Right hindlimb (tissue), 1 donor: ENCODE measurements at places on chromosomes 2 and 18.

GRCh38 chr2:11863103-11863502 lies 116.7 kb downstream of the LPIN1 start:
- DNase-seq: no peak

DNA sequence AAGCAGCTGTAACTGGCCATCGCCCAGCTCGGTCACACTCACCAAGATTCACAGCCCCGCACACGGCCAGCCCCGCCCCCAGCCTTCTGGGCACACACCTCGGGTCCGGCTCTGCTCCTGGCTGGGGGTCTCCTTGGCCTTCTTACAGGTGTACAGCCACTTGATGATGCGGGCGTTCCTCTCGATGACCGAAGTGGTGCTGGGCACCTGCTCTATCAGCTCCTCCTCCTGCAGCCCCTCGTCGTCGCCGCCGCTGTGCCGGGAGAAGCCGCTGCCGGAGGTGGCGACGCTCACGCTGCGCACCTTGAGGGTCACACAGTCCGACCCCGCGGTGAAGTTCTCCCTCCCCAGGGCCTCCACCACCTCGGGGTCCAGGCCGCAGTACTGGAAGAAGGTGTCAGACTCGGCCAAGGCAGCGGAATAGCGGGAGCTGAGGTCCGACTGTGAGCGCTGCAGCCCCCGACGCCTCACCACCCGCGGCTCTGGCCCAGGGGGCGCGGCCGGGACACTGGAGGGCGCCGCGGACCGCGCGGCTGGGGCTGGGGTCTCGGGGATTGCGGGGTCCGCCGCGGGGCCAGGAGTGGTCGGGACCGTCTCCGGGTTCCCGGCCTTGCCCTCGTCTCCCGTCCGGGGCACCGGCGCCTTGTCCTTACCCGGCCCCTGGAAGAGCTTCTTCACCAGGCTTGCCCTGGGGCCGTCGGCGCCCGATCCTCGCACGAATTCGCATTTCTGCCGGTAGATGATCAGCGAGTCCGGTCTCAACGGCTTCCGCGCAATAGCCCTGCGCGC lies 769 bp downstream of the FAM110C start:
- DNase-seq: no peak

GRCh38 chr18:10928772-10929373 lies 220.5 kb downstream of the PIEZO2 start:
- DNase-seq: peak; percentile 74

DNA sequence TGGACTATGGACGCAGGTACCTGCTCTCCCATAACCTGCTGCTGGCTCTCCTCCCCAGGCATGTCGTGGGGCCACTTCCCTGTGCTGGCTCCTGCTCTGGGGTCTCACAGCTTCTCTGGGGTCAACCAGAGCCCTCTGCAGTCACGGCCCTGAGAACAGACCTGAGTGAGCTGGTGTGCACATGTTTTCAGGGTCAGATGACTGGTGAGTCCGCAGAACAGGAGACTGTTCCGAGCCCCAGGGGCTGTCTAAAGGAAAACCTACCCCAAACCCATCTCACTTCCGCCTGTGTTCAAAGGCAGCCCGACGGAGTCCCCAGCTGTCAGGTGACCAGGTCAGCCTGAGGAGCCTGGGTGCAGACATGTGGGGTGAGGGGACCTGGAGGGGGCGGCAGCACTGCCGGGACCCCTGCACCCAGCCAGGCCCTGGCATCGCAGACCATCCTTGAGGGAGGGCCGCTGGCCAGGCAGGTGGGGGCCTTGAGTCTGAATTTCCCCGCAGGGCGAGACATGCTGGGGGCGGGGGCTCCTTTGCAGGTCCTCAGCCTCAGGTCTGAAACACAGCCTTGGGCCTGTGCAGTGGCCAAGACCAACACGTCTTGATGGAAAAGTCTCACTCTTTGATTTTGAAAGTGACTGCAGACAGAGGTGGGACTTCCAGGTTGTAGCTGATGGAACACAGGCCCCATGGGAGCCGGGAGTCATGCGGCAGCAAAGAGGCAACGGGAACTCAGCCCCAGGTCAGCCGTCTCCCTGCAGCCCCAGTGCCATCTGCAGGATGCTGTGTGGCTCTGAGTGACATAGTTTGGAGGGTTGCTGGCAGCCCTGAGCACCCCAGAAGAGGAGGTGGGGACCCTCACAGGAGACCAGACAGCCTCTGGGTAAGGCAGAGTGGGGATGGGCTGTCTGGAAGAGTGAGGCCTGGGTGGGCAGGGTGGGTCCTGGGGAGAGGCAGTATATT lies 65.3 kb downstream of the TWIST2 start:
- peak; percentile 14 for DNase-seq

DNA sequence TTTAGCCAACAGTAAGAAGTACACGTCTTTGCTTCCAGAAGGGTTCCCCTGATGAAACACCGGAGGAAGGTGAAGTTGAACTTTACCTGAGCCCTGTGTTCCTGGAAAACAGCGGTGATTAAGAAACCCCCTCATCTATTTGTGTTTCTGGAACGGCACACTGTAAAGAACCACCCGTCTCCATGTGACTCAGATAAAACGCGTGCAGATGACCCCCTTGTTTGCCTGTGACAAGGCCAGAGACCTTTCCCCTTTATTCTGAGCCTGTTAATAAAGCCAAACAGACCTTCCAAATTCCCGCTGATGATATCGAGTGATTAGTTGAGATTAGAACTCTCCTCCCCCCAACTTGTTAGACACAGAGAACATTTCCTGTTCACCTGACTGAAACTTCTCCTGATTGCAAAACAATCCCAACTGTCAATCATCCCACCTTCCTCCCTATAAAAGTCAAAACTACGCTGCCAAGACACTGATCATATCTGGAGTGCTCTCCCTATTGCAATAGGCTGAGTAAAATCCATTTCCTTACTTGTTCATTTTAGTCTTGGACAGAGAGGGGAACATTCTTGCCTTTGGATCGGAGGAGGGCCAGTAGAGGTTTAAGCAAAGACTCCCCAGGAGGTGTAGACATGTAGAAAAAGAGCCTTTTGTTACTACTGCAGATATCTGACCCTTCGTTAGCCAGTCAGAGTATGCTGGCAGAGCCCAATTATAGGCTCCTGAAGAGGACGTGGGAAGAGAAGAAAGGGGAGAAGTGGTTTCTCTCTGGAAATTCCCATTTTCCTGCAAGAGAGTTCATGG lies 914 bp upstream of the IWS1 start:
- DNase-seq: no peak

DNA sequence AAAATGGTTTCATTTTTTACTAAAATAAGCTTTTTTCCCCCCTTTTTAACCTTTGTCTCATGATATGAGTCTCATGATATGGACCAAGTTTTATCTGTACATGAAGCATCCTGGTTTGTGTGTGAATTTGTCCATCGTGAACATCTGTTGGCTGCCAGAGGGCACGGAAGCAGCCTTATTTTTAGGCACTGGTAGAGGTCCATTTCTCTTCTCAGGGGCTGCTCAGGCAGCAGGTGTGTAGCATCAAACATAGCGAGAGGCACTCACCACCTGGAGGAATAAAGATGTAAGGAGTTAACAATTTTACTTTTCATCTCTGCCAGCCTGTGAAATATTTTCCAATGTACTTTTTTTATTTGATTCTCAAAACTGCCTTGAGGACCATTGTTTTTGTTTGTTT lies 134.5 kb downstream of the RHBDD1 start:
- no peak for DNase-seq

GRCh38 chr2:31979956-31980355 lies 30.9 kb downstream of the MEMO1 start:
- no peak for DNase-seq
